ENCODE measurements at places on chromosomes 7 and 10.

GRCh38 chr7:25718596-25718995 is 433.4 kb upstream of the NFE2L3 start:
- no peak for DNase-seq

DNA sequence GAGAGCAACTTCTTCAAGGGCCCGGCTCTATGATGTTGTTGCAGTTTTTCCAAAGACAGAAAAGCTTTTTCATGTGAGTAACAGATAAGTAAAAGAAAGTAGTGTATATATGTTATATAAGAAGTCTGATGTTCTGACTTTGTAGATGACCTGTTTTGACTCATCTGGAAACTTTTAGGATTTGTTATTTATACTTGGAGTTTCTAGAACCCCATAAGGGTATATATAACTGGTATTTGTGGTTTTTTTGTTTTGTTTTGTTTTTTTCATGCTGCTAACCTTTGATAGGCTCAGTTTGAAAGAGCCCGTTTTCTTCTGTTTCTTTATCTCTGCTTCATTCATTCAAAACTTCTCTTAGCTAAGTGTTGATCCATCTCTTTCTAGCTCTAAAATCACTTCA is 7.3 kb downstream of the RPP30 start:
- no peak for DNase-seq

DNA sequence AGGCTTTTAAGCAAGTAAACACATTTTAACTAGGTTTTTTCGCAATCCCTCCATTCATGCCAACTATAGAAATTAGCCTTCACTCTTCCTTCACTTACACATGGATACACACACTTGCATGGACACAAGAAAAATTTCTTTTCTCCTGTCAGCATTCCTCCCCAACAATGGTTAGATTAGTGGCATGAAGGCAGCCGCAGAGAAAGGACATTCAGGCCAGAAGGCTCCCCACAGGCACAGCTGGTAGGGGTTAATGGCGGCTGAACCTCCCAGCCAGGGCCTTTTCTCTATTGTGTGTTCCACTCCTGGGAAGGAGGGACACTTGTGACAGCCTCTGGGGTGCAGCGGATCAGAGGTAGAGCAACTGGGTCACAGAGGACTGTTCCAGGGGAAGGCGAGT is 255.0 kb upstream of the SP8 start:
- no peak for DNase-seq

- DNase-seq, result no peak
These were observed 220.2 kb upstream of the CELF2 start for GRCh38 chr10:10797513-10797912.

DNA sequence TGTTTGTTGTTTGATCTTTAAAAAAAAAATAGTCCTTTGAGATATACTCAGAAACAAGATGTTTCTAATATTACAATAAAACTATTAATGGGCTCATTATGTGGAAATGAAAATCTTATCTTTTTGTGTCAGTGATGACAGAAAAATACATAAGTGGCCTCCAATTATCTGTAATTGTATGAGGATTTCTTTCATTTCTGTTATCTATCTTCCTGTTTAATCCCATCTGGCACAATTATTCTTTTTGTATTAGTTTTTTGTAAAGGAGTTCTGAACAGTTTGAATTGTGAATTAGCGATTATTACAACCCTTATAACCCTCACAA is 270.8 kb downstream of the BBS9 start:
- DNase-seq, result no peak

DNA sequence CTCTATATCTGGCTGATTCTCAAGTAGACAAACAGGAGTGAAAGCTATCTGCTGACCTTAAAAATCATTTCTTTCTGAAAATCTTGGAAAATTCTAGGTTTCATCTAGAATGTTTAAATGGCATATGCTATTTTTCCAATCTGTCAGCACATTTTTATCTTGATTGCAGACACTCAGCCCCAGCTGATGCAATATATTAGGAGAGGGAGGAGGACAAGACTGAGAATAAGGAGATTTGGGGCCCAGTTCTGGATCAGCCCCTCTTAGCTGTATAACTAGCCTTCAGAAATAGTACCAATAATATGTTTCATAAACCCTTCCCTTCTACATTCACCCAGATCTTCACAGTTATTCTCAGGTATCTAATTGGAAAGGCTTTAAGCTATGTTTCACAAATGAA is 131.2 kb downstream of the HDAC9 start:
- no peak for DNase-seq

DNA sequence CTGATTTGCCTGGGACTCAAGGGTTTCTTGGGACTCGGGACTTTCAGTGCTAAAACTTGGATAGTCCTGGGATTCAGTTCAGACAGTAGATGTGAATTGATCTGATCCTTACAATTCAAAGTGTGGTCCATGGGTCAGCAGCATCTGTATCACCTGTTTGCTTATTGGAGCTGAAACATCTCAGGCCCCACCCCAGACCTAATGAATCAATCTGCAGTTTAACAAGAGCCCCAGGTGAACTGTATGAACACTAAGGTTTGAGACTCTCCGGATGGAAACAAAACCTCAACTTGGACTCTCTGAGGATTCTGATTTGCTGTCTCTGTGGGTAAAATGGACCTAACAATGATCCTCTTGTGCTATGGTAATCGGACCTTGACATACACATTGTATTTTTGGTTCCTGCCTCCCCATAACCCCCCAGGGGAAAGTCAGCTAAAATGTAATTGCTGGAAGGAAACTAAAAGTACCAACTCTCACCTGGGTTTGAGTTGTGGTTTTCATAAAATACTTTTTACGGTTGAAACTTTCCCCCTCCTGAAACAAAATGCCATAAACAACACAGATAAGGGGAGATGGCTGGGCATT is 11.7 kb downstream of the CYP26A1 start:
- no peak for DNase-seq

DNA sequence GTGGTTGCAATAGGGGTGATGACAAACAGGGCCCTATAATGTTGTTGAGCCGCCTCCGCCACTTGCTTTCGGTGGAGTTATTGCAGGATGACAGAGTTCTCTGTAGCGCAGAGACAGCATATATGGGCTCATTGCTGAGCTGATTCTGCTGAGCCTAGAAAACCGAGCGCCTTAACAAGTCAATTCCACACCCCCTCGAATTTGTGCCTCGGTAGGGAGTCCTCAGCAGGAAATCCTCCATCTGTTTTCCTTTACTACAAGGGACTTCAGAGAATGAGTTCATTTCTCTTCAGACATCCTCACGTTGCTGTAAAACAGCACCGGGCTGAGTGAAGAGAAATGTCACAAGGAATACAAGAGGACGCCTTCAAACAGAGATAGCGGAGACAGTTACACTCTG is 90.7 kb upstream of the KIAA1217 start:
- DNase-seq, result no peak

GRCh38 chr10:15228426-15228825 is 59.9 kb upstream of the NMT2 start:
- no peak for DNase-seq

GRCh38 chr10:126803394-126803793 is 101.8 kb upstream of the DOCK1 start:
- no peak for DNase-seq

- DNase-seq, result no peak
These were observed 1.7 kb downstream of the STN1 start for GRCh38 chr10:103916254-103916653.
